T-helper 17 cell (primary cell): ENCODE measurements at places on chromosomes 1 and 21.

DNA sequence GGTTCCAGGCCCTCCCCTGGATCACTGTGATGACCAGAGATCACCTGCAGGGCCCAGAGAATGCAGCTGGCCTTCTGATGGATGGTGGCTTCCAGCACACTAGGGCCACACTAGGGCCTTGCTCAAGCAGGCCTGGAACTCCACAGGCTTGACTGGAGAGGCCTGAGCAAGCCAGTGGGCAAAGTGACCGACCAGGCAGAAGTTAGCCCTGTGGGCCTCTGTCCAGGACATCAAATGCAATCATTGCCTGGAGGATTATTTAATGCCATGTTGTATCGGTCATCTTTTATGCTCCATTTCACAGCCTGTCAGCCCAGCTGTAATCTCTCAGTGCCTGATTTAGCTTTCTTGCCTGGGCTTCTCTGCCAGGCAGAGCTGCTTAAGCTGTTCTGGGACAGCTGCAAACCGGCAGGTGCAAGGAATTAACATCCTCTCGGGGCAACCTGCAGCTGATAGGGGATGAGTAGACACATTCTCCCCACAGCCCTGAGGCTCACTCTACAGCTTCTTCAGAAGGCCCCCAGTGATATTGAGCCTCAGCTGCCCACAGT is 17.7 kb downstream of the NENF start:
- DNase-seq: no peak
- H3K4me1 ChIP-seq: peaks cover 7% of the 10 kb centered on the region

DNA sequence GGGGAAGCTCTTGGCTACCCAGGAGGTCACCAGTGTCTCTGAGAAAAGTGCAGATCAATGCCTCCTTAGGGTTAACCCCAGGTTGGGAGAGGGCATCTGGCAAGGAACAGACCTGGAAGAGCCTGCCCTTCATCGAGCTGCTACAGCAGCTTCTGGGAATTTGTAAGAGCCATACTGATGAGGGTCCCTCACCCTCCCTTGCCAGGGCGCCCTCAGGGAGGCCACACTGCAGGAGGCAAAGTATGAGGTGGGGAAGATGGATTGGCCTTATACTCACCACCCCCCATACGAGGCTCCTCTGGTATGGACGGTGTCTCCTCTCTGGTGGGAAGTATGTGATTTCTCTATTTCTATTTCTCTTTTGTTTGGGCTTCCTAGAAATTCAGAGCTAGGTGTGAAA is 13.2 kb downstream of the IGSF3 start:
- no peak overlapping the region for H3K4me3 ChIP-seq
- H3K36me3 ChIP-seq: peaks cover 4% of the 10 kb centered on the region
- peaks cover 22% of the 10 kb centered on the region for H3K27me3 ChIP-seq
- no peak overlapping the region for H3K27ac ChIP-seq

DNA sequence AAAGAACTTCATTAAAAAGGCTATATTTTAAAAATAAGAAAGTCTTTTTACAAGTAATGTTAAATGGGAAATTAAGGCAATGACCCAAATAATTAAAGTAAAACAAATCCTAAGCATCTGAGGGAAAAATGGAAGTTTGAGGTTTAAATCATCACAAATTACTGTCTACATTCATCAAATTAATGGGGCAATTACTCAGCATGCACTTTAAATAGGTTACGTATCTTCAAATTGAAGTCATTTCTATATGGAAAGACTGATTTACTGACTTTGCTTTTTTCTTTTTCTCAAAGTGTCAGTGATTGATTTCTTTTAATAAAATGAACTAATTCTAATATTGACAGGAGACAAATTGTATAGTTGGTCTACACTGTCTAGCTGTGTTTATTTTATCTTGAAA is 1452.3 kb downstream of the NCAM2 start:
- H3K27ac ChIP-seq: no peak overlapping the region
- no peaks in the 10 kb centered on the region for H3K4me1 ChIP-seq
- no peak for DNase-seq
- H3K36me3 ChIP-seq: no peaks in the 10 kb centered on the region
- no peak overlapping the region for H3K4me3 ChIP-seq
- H3K27me3 ChIP-seq: no peaks in the 10 kb centered on the region

DNA sequence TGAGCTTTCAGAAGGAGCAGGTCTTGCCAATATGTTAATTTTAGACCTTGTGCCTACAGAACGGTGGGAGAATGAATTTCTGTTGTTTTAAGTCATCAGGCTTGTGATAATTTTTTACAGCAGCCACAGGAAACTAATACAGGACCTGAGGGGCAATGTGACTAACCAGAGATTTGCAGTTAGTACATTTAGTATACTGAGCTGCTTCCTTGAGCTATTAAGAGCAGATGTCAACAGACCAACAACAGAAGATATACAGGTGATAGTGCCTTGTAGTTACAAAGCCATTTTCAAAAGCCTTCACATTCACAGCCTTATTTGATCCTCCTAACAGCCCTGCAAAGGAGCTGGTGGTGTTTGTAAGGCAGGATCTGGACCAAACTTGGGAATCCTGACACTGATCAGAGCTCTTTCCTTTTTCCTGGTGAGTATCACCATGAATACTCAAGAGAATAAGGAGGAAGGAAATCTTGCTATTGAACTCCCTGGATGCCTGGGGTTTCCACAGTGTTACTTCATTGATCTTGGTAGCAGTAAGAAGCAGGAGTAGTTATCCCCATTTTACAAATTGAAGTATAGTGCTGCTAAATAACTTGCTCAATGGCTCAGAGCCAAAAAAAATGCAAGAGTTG is 4.7 kb upstream of the SLAMF1 start:
- H3K4me1 ChIP-seq: peaks cover 57% of the 10 kb centered on the region
- no peak overlapping the region for H3K4me3 ChIP-seq
- no peak for DNase-seq
- H3K27ac ChIP-seq: peak overlapping the region; percentile 73
- H3K27me3 ChIP-seq: no peaks in the 10 kb centered on the region

GRCh38 chr1:95035536-95035935 is 37.2 kb downstream of the ALG14 start:
- no peak overlapping the region for H3K4me3 ChIP-seq
- DNase-seq: no peak
- H3K27me3 ChIP-seq: no peaks in the 10 kb centered on the region
- peaks cover 5% of the 10 kb centered on the region for H3K36me3 ChIP-seq
- peaks cover 4% of the 10 kb centered on the region for H3K4me1 ChIP-seq

- no peaks in the 10 kb centered on the region for H3K36me3 ChIP-seq
- H3K4me3 ChIP-seq: no peak overlapping the region
- H3K27ac ChIP-seq: no peak overlapping the region
- H3K27me3 ChIP-seq: peaks cover 9% of the 10 kb centered on the region
- DNase-seq: no peak
- H3K4me1 ChIP-seq: no peaks in the 10 kb centered on the region
Observed at GRCh38 chr21:38958940-38959691, 153.4 kb downstream of the ETS2 start.

DNA sequence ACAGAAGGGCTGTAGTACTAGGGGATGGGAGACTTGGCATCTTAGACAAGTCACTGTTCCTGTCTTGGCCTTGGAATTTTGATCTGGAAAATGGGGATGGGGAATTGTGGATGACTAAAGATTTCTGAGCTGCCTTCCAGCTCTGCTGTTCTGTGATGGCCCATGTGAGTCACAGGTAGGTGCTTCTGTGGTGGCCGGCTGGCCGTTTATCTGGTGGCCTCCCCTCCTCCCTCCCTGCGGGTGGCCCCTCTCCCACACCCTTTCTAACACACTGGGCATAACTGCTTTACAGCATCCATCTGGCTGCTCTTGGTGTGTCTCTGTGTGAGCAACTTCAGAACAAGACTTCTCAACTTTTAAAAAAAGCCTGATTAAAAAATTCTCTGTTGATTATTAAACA is 35.9 kb downstream of the KCNA2 start:
- H3K27me3 ChIP-seq: peaks cover 58% of the 10 kb centered on the region
- no peak overlapping the region for H3K27ac ChIP-seq
- no peak for DNase-seq
- H3K4me1 ChIP-seq: no peaks in the 10 kb centered on the region
- no peak overlapping the region for H3K4me3 ChIP-seq

GRCh38 chr1:17097147-17097546 is 22.1 kb downstream of the PADI2 start:
- H3K4me3 ChIP-seq: no peak overlapping the region
- no peak for DNase-seq
- H3K27me3 ChIP-seq: peaks cover 37% of the 10 kb centered on the region

DNA sequence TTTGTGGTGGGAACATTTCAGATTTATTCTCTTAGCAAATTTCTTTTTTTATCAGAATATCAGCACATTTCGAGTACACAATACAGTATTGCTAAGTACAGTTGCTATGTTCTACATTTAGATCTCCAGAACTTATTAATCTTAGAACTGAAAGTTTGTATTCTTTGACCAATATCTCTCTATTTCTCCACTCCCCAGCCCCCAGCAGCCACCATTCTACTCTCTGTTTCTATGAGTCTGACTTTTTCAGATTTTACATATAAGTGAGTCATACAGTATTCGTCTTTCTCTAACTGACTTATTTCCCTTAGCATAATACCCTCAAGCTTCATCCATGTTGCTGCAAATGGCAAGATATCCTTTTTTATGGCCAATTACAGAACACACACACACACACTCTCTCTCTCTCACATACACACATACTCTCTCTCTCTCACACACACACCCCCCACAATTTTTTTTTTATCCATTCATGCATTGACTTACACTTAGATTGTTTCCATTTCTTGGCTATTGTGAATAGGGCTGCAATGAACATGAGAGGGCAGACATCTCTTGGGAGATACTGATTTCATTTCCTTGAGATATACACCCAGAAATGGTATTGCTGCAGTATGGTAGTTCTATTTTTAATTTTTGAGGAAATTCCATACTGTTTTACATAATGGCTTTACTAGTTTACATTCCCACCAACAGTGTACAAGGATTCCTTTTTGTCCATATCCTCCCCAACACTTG is 15.7 kb downstream of the RPTN start:
- no peaks in the 10 kb centered on the region for H3K36me3 ChIP-seq
- H3K27ac ChIP-seq: no peak overlapping the region
- peaks cover 38% of the 10 kb centered on the region for H3K27me3 ChIP-seq
- H3K4me1 ChIP-seq: no peaks in the 10 kb centered on the region

- peak overlapping the region; percentile 86 for H3K27ac ChIP-seq
- peak overlapping the region; percentile 91 for H3K4me3 ChIP-seq
- DNase-seq: no peak
- H3K4me1 ChIP-seq: peaks cover 36% of the 10 kb centered on the region
- no peaks in the 10 kb centered on the region for H3K36me3 ChIP-seq
- no peaks in the 10 kb centered on the region for H3K27me3 ChIP-seq
Observed at GRCh38 chr21:44303490-44303981, 3.7 kb downstream of the PFKL start.

GRCh38 chr1:245855846-245856730 is 651.0 kb downstream of the SMYD3 start:
- DNase-seq: no peak
- H3K27ac ChIP-seq: no peak overlapping the region
- H3K4me3 ChIP-seq: no peak overlapping the region
- peaks cover 10% of the 10 kb centered on the region for H3K36me3 ChIP-seq

DNA sequence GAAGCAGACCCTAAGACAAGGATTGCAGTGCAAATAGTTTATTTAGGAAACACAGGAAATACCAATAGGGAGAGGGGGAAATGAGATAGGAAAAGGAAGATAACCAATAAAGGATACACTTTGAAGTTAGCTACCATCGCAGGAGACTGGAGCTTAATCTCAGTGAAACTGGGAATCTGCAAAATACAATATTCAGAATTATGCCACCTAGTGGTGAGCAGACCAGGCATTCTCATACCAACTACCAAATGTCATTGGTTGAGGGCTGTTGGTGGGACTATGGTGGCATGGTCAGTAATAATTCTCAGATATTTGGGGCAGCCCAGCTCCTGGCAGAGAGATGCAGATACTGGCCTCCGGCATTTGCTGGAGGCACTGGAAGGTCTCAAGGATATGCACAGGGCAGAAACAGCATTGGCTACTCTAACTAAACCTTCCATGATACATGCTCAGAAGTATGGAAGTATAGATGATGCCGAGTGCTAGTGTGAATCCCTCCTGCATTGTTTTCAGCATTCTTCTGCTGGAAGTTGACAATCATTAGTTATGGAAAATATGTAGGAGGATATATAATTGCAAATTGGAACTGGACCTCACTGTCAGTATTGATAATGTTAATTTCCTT is 11.8 kb upstream of the ZFP69B start:
- no peak overlapping the region for H3K4me3 ChIP-seq
- no peaks in the 10 kb centered on the region for H3K36me3 ChIP-seq
- H3K27me3 ChIP-seq: no peaks in the 10 kb centered on the region
- no peak overlapping the region for H3K27ac ChIP-seq

DNA sequence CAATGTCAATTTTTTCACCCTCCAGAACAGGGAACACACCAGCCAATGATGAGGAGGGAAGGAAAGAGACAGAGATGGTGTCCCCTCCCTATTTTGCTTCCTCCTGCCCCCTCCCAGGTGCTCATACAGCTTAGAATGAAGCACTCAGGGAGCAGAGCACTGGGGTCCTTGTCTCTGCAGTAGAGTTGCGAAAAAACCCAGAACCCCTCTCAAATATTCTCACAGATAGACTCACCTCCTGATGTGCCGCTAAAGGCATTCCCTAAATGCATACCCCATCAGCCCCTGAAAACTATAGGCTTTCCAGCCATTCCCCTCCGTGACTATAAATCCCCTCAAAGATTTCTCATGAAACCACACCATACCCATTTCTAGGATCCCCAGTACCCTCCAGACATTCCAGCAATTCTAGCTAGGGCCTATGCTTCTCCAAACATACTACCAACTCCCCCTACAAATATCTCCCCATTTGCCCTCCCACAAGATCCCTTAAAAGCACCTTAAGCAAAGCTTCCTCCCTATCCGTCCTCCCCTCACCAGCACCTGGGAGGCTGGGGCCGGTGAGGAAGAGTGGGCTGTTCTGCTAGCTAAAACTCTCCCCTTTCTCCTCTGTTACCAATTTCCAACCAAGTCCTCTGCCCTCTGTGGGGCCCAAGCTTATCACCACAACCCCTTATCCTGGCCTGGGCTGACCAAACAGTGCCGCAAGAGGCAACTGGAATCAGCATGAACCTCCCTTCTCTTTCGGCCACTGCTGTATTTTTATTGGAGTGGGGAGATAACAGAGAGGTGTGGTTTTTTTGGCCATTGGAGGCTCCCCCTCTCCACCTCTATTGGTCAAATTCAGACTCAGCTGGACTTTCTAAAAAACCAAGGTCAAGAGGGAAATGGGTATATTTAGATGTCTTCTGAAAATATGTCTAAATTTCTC is 54.7 kb downstream of the RHBG start:
- peak overlapping the region; percentile 55 for H3K4me3 ChIP-seq
- peaks cover 9% of the 10 kb centered on the region for H3K36me3 ChIP-seq
- DNase-seq: no peak
- H3K27ac ChIP-seq: no peak overlapping the region

DNA sequence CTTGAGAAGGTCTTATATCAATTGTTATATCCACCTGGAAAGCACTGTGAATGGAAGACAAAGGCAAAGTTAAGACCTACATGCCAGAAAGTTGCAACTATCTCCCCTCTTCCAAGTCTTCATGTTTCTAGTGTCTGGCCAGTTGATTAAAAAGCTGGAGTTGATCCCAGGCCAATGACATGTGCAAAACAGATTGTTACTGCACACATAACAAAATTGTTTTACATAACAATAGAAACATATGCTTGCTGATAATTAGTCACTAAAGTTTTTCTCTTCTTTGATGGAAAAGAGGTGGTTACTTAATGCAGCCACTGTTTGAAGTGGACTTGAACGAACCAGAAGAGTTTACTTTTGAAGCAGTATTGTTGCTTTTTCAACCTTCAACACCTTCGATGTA is 158.2 kb downstream of the TGFBR3 start:
- H3K4me3 ChIP-seq: no peak overlapping the region
- no peak for DNase-seq
- peaks cover 30% of the 10 kb centered on the region for H3K4me1 ChIP-seq
- no peak overlapping the region for H3K27ac ChIP-seq
- no peaks in the 10 kb centered on the region for H3K27me3 ChIP-seq

- peaks cover 18% of the 10 kb centered on the region for H3K27me3 ChIP-seq
- H3K4me3 ChIP-seq: no peak overlapping the region
- H3K4me1 ChIP-seq: no peaks in the 10 kb centered on the region
- H3K27ac ChIP-seq: no peak overlapping the region
Observed at GRCh38 chr21:38721958-38722357, 83.8 kb upstream of the ETS2 start.
